ENCODE measurements at places on chromosomes 11 and 22.

- no peak for DNase-seq
These were observed 982 bp upstream of the SHANK3 start for GRCh38 chr22:50671641-50672040.

DNA sequence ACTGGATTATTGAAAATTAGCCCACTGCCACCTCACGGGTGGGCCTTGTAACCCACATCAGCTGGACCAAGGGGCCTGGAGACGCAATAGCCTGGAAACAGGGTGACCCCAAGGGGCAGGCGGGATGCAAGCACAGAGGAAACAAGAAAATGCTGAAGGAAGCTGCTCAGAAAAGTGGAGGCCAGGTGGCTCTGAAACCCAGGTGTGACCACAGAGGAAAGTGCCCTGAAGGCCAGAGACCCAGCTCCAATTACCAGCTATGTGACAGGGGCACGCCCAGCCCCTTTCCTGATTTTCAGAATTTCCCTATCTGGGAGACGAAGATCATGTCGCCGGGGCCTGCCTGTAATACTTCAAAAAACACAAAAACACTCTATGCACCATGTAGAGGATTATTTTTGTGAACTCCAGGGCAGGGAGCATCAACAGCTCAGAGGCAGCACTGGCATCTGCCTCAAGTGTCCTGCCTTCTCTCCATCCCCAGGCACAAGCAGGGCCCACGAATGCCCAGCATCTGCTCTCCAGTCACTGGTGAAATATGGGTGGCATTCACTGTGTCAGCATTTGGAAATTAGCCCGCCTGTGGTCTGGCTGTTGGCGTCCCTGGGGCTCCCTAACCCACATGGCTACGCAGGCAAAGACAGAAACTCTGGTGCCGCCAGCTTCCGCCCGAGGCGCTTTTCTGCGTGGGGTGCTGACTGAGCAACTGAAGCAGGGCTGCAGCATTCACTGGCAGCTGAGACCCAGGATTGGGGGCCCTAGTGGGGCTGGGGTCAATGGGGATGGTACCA is 6.3 kb downstream of the KCNJ1 start:
- no peak for DNase-seq

- DNase-seq = no peak
These were observed 106.9 kb upstream of the SORL1-AS1 start for GRCh38 chr11:121559606-121560200.

- DNase-seq = no peak
These were observed 26.0 kb downstream of the DUSP8 start for GRCh38 chr11:1546077-1546535.

GRCh38 chr11:86681483-86681756 is 9.0 kb upstream of the ME3 start:
- no peak for DNase-seq

DNA sequence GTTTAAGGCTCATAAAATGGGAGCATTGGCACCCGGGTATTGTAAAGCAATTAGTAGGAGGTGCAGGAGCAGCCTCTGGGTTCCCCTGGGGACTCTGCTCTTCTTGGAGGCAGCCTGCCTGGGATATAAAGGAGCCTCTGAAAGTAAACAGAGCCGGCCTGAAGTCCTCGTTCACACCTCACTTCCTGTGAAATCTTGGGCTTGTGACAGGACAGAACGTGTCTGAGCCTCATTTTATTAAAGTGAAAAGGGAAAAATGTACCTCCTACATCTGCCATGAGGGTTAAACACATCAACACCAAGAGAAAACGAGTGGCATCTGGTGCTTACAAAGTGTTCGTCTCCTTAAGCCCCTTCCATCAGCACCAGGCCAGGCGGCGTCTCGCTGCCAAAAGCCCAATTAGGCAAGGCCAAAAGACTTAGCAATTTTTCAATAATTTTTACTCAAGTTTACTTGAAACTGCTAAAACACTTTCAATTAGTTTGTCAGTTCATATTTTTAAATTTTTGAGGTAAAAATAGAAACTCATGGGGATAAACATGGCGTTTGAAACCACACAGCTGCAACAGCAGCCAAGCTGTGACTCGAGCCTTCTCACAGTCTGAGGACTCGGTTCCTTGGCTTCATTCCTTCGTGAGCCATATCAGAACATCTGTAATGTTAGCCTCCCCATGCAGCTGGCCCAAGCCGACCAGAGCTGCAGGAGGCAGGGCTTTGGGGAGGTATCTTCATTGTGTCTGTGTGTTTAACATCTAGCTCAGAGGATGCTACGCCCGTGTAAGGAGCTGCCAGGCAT is 33.6 kb downstream of the MAP6 start:
- no peak for DNase-seq

DNA sequence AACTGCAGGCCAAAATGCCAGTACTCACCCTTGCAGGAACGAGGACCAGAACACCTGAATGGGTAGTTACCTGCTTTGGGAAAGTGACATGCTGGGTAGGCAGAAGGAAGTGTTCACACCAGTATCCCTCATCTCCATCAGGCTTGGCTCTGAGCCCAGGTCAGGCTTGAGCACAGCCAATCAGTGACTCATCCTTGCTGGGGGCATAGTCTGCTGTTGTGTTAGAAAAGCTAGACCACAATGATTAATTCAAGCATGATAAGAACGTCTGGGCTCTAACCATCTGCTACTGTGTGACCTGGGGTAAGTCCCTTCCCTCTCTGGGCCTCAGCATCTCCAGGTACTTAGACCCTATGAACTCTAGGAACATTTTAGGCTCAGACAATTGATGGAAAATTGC is 450.4 kb downstream of the MIAT start:
- no peak for DNase-seq

GRCh38 chr11:112605093-112605666 is 344.5 kb upstream of the PLET1 start:
- no peak for DNase-seq

DNA sequence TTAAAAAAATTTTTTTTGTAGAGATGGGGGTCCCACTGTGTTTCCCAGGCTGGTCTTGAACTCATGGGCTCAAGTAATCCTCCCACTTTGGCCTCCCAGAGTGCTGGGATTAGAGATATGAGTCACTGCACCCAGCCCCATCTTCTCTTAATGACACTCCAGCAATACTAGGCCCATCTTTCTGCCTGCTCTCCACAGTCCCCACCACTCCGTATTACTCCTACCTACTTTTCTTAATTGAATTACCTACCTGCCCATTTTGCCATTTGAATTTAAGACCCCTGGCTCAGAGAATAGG is 2.0 kb upstream of the STIM1 start:
- no peak for DNase-seq

GRCh38 chr22:38294193-38294592 is 21.4 kb upstream of the TMEM184B start:
- DNase-seq = no peak

DNA sequence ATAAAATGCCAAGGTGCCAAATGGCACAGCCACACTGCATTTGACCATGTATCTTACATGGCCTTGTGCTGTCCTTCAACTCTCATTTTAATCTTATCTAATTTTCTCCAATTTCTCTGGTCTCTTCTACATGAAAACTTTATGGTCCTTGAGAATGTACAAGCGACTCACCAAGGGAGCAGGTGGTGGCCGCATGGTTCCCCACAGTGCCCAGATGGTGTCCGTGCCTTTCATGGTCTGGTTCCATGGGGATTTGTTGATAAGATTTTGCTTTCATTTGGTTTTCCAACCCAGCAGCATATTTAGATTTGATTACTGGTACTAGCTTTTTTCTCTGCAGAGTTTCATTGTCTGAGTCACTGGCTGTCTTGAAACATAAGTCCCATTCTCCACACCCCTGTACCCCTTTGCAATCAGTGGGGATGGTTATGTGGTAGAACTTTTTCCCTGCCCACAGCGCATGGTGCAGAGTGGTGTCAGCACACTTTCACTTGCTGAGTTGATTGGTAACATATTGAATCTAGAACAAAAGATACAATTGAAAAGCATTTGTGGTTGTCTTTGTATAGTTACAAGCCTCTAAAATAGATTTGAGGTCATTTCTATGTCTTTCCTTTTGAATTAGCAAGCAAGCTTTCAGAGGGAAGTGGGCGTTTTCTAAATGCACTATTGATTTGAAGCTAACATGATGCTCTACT is 24.1 kb downstream of the ZNRF3 start:
- DNase-seq = no peak

DNA sequence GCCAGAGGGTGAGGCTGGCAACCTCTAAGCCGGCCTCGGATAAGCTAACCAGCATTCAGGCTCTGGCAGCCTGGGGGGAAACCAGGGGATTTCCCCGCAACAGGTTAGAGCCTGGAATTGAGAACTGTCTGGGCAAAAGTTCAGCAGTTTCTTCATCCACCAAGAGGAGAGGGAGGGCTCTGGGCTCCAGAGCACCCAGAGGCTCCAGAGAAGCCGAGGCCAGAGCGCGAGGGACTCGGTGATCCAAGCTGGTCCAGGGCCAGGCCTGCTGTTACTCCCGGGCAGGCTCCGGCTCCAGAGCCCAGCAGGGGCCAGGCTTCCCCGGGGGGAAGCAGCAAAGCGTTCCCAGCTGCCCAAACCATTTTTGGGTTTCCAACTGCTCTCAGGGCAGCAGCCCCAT is 13.3 kb upstream of the SH3BP1 start:
- no peak for DNase-seq

DNA sequence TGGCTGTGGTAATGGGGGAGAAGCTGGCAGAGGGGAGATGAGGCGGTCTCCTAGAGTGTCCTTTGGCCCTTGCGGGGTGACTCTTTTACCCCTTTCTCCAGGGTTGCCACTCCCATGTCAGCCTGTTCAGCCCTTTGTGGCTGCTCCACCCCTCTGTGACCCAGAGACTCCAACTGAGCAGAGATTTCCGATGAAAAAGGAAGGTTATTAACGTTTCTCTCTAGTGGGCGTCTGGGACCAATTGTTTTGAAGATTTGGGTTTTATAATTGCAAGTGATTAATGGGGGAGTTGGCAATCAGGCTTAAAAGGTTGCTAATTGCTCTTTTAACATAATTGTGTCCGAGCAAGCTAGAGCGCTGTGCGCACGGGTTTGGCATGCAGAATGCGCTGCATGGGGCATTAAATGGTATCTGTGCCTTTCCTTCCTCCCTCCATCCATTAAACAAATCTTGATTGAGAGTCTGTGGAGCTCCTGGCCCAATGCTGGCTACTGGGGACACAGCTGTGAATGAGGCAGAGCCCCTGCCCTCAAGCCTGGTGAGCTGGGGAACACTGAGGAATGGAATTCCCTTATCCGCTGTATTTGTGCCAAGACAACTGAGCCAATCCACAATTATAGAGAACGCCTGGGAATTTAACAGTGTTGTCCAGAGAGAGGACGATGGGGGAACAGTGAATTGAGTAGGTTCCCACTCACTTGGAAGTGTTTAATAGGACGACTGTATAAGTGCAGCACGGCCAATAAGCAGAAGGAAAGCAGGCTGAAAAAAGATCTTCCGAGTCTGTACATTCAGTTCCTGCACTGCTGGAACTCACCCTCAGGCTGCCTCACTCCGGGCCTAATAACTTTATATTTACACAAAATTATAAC is 295.9 kb downstream of the MIAT start:
- DNase-seq = no peak

GRCh38 chr11:81993755-81994154 is 739.9 kb downstream of the FAM181B start:
- DNase-seq = no peak

- no peak for DNase-seq
These were observed 2.6 kb downstream of the PATZ1 start for GRCh38 chr22:31343235-31344191.

DNA sequence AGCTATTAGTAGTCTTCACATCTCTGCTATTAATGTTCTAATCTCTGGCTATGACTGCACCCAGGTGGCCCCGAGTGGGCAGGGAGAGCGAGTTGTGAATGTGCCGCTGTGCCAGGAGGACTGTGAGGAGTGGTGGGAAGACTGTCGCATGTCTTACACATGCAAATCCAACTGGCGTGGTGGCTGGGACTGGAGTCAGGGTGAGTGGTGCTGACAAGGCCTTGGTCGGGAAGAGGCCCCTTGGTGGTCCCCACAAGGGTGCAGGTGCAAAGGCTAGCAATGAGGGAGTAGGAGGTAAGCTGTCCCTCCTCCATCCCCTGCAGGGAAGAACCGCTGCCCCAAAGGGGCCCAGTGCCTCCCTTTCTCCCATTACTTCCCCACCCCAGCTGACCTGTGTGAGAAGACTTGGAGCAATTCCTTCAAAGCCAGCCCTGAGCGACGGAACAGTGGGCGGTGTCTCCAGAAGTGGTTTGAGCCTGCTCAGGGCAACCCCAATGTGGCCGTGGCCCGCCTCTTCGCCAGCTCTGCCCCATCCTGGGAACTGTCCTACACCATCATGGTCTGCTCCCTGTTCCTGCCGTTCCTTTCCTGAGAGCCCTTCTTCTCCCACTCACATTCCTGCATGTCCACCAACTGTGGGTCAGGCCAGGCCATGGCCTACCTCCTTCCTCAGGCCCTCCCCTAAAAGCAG is 2.9 kb downstream of the IZUMO1R start:
- DNase-seq = no peak

DNA sequence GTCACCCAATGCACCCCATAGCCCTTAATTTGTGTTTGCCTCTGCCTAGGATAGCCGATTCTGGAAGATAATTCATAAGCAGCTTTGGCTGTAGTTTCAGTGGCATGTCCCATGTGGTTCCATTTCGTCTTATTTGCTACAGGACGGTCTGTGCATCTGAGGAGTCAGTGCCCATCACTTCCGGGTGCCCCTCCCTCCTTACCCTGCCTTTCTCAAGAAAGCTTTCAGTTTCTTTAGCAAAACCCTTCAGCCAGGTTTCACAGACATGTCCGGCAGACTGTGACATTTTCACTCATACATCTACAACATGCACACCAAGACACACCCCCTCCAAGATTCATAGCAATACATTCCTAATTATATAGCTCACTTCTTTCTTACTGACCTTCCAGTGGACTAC is 14.3 kb downstream of the TP53AIP1 start:
- no peak for DNase-seq

- no peak for DNase-seq
These were observed 46.1 kb downstream of the ASCL2 start for GRCh38 chr11:2224254-2224653.

DNA sequence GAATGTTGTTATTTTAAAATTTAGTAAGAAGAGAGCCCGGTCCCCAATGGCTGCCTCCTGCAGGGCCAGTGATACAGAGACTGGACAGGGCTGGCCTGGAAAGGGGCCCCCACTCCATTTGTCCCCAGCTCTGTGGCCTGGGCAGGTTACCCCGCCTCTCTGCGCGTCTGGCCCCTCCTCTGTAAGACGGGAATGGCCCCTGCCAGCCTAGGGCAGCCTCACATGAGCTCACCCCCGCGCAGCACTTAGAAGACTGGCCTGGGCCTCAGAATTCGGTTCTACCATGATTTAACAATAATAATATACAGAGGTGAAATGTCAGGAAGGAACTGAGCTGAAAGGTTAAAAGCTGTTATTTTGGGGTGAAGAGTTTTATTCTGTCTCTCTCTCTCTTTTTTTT is 1.3 kb downstream of the APOBEC3G start:
- DNase-seq = no peak

DNA sequence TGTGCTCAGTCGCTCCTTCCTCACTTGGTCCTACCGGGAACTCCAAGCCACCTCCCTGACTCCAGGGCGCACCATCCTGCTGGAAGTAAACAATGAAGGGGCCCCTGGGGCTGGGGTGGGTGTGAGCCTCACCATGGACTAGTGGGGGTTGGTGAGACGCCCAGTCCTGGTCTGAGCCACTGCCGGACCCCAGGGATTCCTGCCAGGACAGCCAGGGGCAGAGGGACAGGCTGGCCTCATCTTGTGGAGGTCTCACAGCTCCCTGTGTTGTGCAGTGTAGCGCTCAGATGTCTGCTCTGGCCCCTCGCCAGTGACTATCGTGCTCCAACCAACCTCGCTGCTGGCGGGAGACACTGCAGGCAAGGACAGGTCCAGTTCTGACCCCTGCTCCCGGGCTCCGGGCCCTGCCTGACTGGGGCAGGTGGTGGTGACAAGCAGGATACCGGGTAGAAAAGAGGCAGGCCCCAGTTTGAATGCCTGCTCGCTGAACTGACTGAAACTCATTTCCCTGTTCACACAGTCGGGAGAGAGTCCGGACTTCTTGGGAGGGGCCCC is 1021.4 kb downstream of the BRD1 start:
- no peak for DNase-seq
